ENCODE measurements at places on chromosomes 2 and 18.

GRCh38 chr2:173021939-173022371 lies 53.7 kb upstream of the MAP3K20 start:
- DNase-seq: no peak

- no peak for DNase-seq
Observed at GRCh38 chr2:205636549-205637319, 45.6 kb upstream of the NRP2 start.

- DNase-seq: no peak
Observed at GRCh38 chr2:218648088-218648786, 11.2 kb downstream of the ZNF142 start.

- no peak for DNase-seq
Observed at GRCh38 chr2:45856391-45857274, 205.2 kb downstream of the PRKCE start.

DNA sequence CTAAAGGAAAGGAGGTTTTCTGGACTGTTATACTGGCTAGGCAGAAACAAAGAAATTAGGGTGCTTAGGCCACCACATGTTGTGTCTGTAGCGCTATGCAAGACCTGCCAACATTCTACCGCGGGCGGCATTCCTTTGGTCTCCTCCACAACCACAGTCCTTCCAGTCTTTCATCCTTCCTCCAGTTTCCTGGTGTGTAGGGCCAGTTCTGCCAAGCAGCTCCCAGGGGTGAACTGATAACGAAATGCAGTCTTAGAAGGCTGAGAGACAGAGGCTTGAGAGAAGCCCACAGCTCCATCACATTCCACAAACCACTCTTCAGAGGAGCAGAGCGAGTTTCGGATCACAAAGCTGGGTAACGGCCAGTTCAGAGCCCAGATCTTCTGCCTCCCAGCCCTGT lies 19.5 kb upstream of the CXXC1 start:
- DNase-seq: no peak

DNA sequence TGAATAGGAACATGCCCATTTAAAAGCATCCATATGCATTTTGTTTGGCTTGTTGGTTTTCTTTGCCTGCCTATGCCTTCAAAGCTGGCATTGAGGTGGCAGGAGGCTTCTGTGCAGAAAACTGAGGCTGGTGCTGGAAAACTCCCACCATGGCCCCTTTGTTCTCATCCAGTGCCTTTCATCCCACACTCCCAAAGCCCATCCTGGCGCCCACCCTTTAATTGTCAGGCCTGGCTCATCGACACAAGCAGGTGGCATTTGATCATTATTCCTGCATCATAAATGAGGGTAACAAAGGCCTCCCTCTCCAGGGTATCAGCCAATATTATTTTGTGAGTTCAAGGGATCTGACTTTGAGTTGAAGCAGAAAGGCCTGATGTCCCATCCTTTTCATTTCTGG lies 24.7 kb upstream of the ANXA4 start:
- DNase-seq: no peak

- DNase-seq: no peak
Observed at GRCh38 chr2:236899146-236899545, 186.5 kb upstream of the COPS8 start.

DNA sequence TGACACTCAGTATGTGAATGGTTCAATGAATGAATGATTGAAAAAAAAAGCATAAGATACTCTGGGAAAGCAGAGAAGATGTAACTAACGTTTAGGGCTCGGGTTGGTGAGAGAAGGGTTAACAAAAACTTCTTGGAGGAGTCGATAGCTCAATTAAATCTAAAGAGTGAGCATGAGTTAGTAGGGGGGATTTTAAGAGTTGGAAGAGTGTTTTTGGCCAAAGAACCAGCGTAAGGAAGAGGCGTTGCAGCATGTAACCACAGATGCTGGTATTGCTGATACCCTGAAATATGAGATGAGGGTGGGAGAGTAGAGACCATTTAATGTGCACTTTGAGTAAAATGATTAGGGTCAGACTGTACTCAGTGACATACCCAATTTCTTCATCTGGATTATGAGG lies 14.5 kb downstream of the ARHGAP28 start:
- DNase-seq: no peak

GRCh38 chr2:206915121-206915520 lies 24.2 kb upstream of the CPO start:
- no peak for DNase-seq

DNA sequence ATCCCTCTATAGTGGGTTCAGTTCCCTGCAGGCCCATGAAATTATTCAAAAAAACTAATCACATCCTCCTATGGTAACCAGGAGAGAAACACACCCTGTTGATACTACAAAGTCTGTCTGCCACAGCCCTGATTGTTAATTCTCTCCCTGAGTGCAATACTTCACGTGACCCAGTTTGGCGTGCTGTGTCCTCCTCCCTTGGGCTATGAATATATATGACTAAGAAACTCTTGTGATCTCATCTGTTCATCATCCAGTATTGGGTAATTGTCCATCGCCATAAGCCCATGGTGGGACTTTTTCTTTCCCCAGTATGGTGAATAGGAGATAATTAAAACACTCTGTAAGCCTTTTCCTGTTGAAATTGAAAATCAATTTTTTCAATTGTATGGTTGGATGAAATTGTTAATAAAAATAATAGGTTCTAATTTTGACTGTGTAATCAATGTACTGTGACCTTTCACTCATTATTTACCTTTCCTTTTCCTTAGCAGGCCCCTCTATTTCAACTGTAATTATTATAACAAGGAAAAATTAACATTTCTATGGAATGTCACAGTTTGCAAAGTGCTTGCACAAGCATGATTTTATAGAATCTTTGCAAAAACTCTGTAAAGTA lies 1822.6 kb downstream of the SUCLG1 start:
- DNase-seq: no peak

GRCh38 chr18:58499527-58500221 lies 129.2 kb downstream of the ALPK2 start:
- no peak for DNase-seq

DNA sequence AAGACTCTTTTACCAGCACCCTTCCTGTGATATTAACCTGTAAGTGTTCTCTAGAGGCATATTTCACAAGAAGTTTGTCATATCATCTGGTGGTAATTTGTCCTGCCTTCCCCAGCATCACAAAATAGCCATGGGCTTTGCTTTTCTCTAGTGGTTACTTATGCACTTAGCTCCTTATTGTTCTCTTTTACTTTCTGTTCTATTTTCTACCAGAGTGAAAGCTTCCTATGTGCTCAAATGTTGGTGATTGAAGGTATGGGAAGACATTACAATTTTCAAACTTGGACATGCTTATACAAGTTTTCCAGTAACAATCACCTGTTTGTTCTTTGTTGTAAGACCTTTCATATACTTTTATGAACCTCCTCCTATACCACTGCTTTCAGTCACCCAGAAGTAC lies 87.0 kb upstream of the KCNH7 start:
- DNase-seq: no peak
